Trophoblast cell (in vitro differentiated cells and primary cell): ENCODE measurements at places on chromosomes 3 and 15.

DNA sequence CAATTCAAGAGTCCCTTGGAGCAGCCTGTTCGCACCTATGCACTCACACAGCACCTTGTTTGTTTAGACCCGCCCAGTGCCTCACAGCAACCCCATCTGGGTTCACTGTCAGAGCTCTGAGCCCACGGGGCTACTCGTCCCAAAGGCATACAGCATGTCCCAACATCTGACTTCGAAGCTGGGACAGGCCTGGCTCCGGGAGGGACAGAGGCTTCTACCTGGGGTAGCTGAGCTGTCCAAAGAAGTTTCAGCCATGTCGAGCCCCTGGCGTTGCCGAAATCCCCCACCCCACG is 28.6 kb upstream of the CYP11A1 start:
- DNase-seq: no peak
- no peaks in the 10 kb centered on the region for H3K36me3 ChIP-seq
- no peaks in the 10 kb centered on the region for H3K27me3 ChIP-seq
- H3K4me3 ChIP-seq: no peak overlapping the region
- peaks cover 32% of the 10 kb centered on the region for H3K4me1 ChIP-seq

DNA sequence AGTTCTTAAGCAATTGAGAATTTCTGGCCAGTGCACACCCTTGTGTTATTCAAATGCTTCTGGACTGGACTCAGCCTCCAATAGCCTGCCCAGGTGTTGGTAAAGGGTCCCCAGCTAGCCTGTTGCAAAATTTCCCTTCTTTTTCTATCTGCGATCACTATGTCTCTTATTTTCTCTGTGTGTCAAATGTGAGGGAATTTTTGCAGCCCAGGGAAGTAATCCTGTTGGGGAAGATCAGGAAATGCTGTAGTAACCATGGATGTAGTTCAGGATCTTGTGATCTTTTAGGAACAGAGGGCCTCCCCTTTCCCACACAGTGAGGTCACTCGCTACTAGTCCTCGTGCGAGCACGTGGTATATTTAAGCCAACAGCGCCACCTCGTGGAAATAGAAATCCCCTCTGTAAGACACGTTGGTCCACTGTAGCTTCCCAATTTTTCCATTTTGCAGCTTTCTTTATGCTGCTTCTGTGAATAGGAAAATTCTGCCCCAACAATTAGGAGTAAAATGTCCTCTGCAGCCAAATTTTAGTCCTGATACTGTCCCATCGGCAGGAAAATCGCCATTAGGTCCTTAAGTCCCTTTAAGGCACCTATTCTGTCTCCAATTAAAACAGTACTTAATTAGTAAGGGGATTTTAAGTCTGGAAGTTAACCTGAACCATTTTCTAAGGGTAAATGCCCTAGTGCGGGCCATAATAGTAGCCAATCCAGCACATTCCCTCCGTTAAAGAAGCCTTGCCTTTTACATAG is 4.0 kb upstream of the SMCO1 start:
- H3K27me3 ChIP-seq: no peaks in the 10 kb centered on the region
- no peaks in the 10 kb centered on the region for H3K4me1 ChIP-seq
- no peaks in the 10 kb centered on the region for H3K36me3 ChIP-seq
- DNase-seq: peak; percentile 94
- H3K4me3 ChIP-seq: no peak overlapping the region
- H3K27ac ChIP-seq: no peak overlapping the region

- no peak overlapping the region for H3K27ac ChIP-seq
- no peaks in the 10 kb centered on the region for H3K36me3 ChIP-seq
- no peak for DNase-seq
- H3K27me3 ChIP-seq: no peaks in the 10 kb centered on the region
- H3K4me3 ChIP-seq: no peak overlapping the region
- H3K4me1 ChIP-seq: no peaks in the 10 kb centered on the region
Observed at GRCh38 chr15:79962178-79962577, 8.8 kb downstream of the BCL2A1 start.

DNA sequence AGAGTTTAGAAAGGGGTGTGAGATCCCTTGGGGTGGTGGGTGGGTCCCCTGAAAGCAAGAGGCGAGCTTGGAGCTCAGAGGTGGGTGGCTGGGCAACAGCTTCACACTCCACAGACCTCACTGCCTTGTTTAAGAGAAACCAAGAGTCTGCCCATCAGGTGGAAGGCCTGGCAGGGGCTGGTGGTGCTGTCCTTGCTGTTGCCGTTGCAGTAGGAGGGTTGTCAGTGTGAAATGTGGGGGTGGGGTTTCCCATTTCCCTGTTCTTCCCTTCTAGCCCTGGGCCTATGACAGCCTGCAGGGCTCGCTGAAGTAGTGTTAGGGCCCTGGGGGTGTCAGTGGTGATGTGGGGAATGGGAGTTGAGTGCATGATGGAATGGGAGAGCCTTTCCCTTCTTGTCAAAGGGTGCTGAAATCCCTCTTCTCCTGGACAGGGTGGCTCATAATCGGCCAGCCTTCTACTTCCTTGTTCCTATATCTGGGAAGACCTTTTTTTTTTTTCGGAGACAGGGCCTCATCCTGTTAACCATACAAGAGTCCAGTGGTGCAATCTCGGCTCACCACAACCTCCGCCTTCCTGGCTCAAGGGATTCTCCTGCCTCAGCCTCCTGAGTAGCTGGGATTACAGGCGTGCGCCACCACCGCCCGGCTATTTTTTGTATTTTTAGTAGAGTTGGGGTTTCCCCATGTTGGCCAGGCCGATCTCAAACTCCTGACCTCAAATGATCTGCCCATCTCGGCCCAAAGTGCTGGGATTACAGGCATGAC is 4.3 kb downstream of the PLEKHO2 start:
- DNase-seq: no peak
- no peak overlapping the region for H3K4me3 ChIP-seq
- H3K27me3 ChIP-seq: no peaks in the 10 kb centered on the region
- H3K27ac ChIP-seq: no peak overlapping the region

GRCh38 chr3:33921608-33922007 is 123.2 kb downstream of the PDCD6IP start:
- no peak overlapping the region for H3K4me3 ChIP-seq
- no peaks in the 10 kb centered on the region for H3K27me3 ChIP-seq
- H3K27ac ChIP-seq: no peak overlapping the region
- no peaks in the 10 kb centered on the region for H3K36me3 ChIP-seq

DNA sequence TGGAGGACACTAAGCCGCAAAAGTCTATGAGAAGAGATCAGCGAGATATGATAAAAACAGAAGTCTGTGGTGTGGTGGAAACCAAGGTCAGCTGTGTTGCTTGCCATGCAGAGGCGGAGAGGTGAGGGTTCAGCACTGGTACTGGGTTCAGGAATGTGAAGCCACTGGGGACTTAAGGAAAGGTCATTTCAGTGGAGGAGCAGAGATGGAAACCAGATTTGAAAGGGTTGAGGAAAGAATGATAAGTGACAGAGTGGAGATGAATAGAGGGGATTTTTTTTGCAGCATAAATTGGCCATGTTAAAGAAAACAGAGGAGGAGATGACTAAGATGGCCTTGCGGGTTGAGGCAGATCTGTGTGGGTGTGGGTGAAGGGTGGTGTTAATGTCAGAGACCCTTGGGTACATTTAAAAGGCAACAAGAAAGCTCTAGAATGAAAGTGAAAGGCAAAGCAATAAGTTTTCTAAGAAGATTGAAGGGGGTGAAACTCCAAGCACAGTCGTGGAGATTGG is 265.5 kb downstream of the ADAMTSL3 start:
- no peaks in the 10 kb centered on the region for H3K27me3 ChIP-seq
- no peak overlapping the region for H3K4me3 ChIP-seq
- no peak overlapping the region for H3K27ac ChIP-seq
- DNase-seq: no peak

DNA sequence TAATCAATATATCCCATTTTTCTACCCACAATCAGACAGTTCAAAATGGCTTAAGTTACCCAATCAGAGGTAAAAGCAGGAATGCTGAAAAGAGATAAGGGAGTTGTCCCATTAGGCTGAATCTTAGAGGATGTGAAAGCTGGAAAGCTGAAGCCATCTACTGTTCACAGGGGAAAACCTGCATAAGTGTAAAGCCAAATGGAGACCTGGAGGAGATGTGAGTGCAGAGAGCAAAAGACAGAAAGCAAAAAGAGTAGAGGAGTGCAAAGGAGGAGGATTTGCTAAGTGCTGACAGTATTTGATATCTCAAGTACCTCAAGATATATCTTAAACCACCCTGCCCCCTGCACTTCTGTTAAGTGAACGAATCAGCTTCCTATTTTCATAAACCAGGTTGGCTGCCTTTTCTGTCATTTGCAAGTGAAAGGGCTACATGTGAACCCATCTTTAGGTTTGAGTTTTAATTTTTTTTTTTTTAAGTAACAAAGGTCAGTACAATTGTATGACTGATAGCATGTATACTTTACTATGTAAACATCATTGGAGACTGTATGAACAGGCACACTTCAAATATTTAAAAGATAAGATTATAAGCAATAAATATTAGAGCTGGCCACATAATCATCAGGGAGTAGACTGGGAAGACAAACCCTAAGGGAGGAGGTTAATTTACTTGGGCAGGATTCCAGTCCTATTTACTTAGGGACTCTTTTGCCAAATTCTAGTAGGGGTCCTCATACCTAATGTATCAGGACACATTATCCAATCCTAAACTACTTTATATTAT is 22.8 kb upstream of the P2RY1 start:
- no peak overlapping the region for H3K4me3 ChIP-seq
- H3K27me3 ChIP-seq: no peaks in the 10 kb centered on the region
- H3K36me3 ChIP-seq: no peaks in the 10 kb centered on the region
- no peak overlapping the region for H3K27ac ChIP-seq

DNA sequence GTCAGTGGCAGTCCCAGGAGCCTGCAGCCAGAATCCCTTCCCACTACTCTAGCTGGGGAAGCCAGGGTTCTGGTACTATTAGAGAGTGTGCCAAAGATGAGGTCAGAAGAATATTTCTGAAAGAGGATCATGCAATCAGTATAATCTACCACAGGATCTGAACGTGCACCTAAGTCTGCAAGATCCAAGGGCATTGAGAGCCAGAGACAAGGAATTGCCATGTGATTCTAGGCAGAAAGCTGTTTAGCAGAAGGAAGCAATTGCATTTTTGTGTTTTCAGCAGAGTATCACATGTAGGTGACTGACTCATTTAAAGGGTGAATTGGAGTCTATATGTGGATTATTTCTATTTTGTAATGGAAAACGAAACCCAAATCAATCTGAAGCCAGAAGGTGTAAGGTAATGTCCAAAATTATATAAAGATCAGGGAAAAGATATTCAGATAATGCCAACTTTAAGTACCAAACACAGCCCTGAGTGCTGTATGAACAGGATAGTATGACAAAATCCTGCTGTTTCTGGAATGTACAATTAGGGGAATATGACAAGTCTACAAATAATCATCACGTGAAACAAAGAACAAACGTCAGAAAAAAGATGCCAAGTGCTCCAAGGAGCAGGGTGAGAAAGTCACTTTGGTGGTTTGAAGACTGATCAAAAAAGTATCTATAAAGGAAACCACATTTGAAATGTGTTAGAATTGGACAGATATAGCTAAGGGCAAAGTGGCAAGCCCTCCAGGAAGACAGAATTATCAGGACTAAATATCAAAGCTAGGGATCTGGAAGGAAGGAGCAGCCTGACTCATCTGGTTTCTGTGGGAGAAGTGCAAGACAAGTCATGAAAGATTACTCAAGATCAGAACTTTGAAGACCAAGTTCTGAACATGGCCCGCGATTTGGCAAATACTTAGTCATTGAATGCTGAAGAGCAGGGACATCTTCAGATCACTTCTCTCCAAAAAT is 1036.6 kb downstream of the NTRK3 start:
- H3K36me3 ChIP-seq: no peaks in the 10 kb centered on the region
- DNase-seq: peak; percentile 6
- no peak overlapping the region for H3K27ac ChIP-seq
- H3K27me3 ChIP-seq: no peaks in the 10 kb centered on the region

DNA sequence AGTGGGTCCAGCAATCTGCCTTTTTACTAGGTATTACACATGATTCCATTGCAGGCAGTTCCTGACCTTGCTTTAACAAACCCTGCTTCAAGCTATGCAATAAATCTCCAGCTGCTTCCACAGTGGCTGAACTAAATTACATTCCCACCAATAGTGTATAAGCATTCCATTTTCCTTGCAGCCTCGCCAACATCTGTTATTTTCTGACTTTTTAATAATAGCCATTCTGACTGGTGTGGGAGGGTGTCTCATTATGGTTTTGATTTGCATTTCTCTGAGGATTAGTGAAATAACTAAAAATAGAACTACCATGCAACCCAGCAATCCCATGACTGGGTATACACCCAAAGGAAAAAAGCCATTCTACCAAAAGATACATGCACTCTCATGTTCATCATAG is 36.4 kb upstream of the DNAJC13 start:
- H3K27me3 ChIP-seq: no peaks in the 10 kb centered on the region
- H3K36me3 ChIP-seq: no peaks in the 10 kb centered on the region
- H3K27ac ChIP-seq: no peak overlapping the region

DNA sequence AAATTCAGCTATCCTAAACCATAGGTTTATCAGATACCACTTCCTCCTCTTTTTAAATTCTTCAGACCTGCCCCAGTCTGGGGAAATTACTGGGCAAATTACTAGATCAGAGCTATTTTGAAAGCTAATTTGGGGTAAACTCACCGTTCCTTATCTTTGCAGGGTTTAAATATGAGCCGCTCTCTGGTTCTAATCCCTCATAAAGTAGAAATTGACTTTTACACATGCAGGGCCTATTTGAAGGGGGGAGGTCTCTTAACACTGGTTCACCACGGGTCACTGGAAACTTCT is 11.0 kb upstream of the MEIS2 start:
- H3K27me3 ChIP-seq: peaks cover 20% of the 10 kb centered on the region
- no peak for DNase-seq
- no peak overlapping the region for H3K27ac ChIP-seq

GRCh38 chr15:29046977-29047376 is 161.2 kb downstream of the APBA2 start:
- H3K36me3 ChIP-seq: no peaks in the 10 kb centered on the region
- DNase-seq: no peak
- H3K4me1 ChIP-seq: no peaks in the 10 kb centered on the region
- H3K27me3 ChIP-seq: no peaks in the 10 kb centered on the region
- H3K27ac ChIP-seq: no peak overlapping the region
- no peak overlapping the region for H3K4me3 ChIP-seq

GRCh38 chr3:9062570-9062969 is 99.3 kb upstream of the RAD18 start:
- H3K4me3 ChIP-seq: no peak overlapping the region
- no peak overlapping the region for H3K27ac ChIP-seq
- no peaks in the 10 kb centered on the region for H3K36me3 ChIP-seq
- no peaks in the 10 kb centered on the region for H3K27me3 ChIP-seq
